ENCODE measurements at places on chromosomes 5 and 9. TPM values are rescaled to one million over a fixed set of nuclear protein-coding genes. Genes with fewer than 3 reads are reported as not detected.
A peak's percentile ranks its signal among the peaks of the same experiment; 100 is the strongest.

DNA sequence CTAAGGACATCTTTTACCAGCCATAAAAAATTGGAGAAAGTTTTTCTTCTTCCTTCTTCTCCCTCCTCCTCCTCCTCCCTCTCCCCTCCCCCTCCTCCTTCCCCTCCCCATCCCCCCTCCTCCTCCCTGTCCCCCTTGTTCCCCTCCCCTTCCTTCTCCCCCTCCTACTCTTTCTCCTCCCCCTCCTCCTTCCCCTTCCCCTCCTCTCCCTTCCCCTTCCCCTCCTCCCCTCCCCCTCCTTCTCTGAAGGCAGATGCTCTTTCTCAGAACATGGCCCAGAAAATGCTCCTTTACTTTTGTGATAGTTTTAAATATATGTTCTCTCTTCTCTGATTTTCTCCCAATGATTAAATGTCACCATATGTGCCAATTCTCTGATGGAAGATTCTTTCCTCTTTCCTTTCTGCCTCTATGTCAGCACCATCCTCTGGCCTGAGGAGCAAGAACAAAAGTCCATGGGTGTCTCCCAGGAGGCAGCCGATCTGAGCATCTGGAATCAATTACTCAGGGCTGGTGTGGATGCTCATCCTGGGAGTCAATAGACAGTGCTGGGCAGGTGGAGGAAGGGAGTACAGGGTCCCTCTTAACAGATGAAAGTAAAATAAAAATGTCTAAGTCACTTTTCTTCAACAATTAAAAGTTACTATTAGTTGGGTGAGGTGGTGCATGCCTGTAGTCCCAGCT, 63.0 kb upstream of the GNA14 start:
- DNase-seq, result no peak

GRCh38 chr5:178368274-178368673, 135.7 kb upstream of the PHYKPL start:
- DNase-seq, result no peak

GRCh38 chr5:34676416-34676815, 20.3 kb downstream of the RAI14 start:
- no peak for DNase-seq

DNA sequence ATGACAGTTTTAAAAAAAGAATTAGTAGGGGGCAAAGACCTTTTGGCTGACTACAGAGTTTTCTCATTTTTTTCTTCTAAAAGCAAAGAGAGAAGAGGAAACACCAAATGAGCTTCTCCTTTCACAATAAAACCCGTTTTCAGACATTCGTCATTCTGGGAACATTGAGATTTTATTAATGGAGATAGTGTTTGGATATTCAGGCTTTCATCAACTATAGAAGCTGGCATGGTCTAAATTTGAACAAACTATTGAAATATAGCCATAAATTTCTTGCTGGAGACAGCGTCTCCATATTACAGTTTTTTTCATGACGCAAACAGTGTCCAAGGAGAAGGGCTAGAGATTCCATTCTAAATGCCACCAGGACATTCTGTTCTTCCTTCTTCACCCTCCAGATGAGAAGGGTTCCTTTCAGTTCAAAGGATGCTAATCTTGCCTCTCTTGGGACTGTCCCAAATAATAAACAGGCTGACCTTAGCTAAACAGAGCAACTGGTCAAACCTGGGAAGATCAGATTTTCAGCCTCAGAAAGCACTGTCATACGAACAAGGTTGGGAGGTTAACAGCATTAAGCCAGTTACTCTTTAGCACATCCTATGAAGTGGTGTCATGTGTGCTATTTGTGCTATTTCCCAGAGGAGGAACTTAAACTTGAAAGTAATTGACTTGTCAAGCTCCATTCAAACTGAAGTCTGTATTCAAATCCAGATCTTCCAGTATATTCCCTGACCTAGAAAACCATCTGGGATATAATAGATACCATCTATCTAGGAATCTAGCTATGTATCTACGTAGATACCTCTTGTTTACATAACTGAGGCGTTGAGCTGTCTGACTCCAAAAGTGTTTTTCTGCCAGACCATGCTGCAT, 125.6 kb downstream of the LPAR1 start:
- no peak for DNase-seq

- no peak for DNase-seq
Observed at GRCh38 chr5:65068410-65068809, 299.7 kb downstream of the CWC27 start.

GRCh38 chr9:71755230-71755629, 13.1 kb downstream of the CEMIP2 start:
- no peak for DNase-seq

- no peak for DNase-seq
Observed at GRCh38 chr5:50553560-50553984, 112.5 kb upstream of the EMB start.

GRCh38 chr9:3948826-3949556, 350.9 kb downstream of the GLIS3 start:
- DNase-seq, result no peak

GRCh38 chr9:136031741-136032730, 63.1 kb downstream of the NACC2 start:
- no peak for DNase-seq

DNA sequence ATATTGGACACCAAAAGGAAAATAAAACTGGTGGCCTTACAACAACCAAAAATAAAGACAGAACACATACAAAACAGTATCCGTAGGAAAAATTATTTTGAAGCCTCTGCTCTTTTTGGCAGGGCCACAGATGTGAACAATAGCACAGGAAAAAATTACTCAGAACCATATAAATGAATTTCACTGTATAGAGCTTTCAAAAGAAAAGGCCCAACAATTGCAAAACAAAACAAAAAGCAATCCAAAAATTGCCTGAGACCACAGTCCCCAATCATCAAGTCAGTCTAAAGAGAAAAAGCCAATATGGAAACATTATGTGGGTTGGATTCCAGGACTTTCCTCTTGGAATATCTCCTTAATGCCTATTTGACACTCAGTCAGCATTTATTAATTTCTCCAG, 243.8 kb downstream of the CEMIP2 start:
- DNase-seq, result no peak

DNA sequence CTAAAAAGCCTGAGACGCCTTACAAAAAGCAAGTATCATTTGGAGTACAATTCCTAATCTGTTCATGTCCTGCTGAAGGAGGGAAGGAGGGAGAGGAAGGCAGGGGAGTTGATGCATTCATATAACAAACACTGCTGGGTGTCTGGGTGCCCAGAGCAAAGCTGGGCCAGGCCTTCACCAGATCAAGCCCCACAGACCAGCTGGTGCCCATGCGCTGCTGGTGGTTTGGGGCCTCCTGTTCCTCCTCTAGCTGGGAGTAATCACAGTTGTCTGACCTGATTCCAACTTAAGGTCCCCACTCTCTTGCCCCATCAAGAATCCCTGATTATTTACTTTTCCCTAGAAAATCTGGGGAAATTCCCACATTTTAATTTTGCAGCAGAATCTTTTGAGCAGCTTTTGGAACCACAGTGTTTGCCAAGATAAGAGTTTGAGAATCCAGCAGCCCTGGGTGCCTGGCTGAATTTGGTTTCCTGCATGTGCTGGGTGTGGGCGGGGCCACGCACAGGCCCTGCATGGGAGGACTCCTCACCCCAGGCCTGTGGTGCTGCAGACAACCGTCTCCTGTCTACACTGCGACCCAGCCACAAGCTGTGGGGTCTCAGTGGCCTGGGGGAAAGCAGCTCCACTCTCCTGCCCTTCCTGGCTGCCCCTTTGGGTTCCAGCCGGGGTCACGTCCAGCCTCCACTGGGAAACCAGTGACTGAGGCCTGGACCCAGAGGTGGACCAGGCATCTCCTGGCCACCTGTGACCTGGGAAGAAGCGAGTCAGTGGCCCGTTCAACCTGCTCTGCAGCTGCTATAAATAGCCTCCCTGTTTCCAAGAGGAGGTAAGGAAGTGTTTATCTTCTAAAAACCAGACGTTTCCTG, 47.5 kb downstream of the NEURL1B start:
- DNase-seq, result peak; percentile 72

- no peak for DNase-seq
Observed at GRCh38 chr9:126475933-126476555, 137.7 kb upstream of the LMX1B start.

The EIF4EBP3 gene
- 18.2 TPM for total RNA-seq

The AOPEP gene
- 161 TPM for total RNA-seq

The TMEM232 gene
- 2.9 TPM for total RNA-seq

The PCDHA11 gene
- not detected for total RNA-seq
